ENCODE measurements at places on chromosomes 2 and 18.

DNA sequence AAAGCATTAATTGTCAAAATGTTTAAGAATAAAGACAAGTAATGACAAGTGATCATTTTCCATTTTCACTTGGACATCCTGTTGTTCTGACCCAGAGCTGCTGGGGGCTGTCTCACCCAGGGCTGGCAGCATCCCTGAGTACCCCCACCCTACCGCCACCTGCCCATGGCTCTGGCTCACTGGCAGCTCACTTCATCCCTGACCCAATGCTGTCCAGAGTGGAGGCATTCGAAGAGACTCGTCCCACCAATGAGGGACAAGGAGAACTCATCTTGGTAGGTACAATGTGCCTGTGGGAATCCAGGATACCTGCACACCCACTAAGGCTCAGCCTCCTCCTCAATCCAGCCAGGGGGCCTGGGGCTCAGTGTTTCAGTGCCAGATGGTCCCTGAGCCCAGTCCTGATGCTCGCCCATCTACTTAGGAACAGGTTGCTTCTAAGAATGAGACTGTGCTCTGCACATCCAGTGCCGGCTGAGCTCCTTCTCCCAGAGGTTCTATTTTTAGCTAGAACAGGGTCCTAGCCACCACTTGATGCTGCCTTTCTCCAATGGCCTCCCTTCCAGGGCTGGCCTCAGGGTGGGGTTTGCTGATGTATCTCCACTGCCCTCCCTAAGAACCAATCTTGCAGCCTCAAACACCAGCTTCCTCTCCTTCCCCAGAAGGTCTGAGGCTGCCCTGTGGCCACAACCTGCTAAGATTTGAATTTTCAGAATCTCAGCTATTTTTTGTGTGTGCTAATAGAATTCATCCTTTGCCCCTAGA is 53.7 kb downstream of the ADD2 start:
- no peak for DNase-seq

GRCh38 chr2:144270951-144271350 is 249.0 kb downstream of the ZEB2 start:
- no peak for DNase-seq

DNA sequence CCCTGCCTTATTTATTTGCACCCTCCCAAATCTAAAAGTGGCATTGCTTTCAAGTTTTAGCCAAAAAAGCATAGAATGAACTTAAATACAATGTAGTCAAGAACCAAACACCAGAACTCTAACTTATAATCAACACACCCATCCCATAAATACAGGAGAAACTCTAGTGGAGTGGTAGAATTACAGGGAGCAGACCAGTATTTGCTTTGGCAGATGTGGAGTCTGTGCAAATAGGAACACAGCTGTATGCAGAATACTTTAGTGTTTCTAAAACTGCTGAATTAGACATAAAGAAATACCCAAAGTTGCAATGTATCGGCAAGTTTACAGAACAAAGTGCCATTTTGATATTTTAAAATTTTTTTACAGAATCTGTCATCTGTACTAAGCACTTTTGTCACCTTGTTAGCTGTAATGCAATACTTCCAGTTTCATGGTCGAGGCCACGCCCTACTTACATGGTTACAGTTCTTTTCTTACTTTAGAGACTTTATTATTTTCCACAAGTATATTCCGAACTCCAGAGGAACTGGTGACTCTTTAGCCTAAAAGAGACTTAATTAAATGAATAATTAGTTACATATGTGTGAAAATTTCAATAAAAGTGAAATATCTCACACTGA is 23.7 kb upstream of the COL5A2 start:
- no peak for DNase-seq

- DNase-seq, result no peak
Measured at GRCh38 chr18:37452015-37452414, 113.6 kb downstream of the CELF4 start.

DNA sequence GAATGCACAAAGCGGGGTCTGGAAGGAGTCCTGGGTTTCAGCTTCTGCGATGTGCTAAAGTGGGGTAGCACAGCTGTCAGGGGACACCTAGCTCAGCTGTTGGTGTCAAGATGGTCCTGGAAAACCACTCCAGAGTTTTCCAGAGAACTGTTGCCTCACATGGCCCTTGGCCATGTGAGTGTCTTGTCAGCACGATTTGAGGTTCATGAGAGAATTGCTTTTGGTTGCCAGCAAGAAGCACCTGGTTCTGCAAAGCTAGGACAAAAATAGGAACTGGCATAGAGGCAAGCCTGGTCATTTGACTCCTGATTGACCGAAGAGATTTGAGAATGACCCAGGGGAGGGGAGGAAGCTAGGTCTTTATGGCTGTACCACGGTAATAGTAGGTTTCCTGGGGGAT is 50.4 kb upstream of the CTLA4 start:
- no peak for DNase-seq

DNA sequence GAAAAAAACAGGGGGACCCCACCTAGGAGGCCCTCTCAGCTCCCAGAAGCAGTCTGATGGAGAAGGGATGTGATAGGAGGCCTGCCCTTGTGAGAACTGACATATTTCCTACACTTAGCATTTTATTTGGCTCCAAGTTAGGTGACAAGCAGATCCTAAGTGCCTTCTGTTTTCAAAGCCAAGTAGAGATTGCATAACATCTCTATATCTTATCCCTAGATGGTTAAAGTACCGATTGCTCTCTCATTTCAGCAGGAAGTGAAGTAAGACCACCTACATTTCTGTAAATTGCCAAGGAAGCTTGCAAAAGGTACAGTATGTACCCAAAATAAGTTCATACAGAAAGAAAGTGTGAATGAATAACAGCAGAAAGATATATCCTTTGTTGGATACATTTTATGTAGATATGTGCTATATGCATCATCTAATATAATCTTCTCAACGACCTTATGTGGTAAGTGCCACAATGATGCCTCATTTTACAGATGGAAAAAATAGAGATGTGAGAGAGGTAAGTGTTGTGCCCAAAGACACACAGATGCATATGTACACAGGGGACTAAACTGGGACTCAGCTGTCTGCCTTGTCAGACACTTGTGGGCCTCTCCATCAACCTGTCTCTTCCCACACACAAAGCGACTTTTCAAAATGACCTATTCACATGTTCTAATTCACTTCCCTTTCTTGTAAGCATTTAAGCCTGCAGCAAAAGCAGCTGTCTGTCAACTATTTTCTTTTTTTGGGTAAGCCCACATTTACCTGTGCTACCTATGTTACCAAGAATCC is 38.9 kb downstream of the DHRS9 start:
- no peak for DNase-seq

DNA sequence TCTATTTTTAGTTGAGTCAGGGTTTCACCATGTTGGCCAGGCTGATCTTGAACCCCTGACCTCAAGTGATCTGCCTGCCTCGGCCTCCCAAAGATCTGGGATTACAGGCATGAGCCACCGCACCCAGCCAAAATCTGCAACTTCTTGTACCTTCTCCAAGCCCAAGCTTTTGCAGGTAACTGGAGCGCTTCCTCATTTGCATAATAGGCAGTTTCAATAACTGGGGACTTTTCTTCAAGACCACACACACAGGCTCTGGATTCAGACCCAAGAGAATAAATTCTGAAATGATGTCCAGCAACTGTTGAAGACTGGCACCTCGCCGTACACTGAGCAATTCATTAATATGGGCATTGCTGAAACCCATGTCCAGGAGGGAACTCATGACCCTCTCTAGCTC is 2.8 kb downstream of the MTERF4 start:
- DNase-seq, result no peak

DNA sequence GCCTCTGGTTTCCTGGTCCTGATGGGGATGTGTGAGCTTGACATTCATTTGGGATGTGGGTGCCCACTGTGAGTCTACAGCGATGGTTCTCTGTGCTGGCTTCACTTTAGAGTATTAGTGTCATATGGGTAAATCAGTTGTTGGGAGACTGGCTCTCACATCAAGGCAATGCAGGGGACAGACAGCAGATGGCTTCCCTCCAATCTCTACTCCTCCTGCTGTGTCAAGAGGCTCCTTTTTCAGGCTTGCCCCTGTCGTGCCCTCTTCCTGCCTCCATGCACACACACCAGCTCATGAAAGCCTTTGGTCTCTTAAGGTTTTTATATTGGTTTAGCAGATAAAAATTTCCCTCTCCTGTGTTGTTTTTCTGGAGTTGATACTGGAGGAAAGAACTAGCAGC is 315.6 kb downstream of the RDH14 start:
- DNase-seq, result no peak

DNA sequence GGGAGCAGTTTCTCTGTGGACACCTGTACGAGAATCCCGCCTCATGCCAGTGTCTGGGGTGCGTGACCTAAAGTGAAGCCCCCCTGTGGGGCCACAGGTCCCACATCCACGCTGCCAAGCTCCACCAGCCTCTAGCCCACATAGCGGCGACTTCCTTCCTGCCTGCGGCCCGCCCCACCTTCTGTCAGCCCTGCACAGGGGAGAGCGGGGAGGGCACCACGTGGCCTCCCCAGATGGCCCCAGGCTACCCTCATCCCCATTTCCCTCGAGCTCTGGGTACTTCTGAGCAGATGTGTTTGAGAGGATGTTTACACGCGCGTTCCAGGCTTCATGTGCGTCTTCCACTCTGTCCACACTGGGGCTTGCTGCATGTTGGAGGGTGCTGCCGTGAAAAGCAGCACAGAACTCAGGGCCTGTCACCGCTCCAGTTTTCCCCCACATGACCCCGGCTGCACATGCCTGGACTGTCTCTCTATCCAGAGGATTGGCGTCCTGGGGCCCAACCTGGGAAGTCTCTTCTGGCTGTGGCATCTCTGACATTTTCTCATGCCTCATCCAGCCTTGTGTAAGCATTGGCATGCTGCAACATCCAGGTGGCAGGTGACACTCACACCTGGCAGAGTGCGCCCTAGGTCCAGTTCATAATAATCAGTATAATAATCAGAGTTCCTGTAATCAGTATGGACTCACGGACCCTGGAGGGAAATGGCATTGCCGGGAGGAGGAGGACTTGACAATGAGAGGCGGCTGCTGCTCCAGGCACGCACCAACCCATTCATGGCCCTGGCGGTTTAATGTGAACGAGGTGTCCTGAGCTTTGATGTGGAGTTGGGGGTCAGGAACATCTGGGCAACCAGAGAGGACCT is 146.3 kb upstream of the TWIST2 start:
- DNase-seq, result no peak

DNA sequence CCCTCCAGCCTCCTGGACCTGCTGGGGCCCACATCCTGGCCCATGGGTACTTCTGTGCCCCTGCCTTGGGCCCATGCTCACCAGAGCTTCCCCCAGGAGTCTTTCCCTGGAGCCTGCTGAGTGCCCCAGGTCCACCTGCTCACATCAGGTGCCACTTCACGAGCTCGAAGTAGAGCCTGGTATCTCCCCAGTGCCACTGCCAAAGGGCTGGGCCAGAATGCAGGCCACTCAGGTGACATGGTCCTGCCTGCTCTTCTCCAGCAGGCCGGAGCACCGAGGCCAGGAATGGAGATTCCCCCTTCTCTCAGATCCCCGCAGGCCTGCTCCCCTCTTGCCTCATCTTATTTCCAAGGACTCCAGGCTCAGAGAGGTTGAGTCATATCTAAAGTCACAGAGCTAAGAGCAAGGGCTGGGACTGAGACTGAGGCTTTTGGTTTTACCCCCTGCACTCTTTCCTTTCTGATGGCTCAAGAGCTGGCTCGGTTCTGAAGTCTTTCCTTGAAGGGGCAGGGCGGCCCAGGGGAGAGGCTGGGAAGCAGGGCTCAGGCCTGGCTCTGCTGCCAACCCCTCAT is 79.2 kb downstream of the HS1BP3 start:
- no peak for DNase-seq

DNA sequence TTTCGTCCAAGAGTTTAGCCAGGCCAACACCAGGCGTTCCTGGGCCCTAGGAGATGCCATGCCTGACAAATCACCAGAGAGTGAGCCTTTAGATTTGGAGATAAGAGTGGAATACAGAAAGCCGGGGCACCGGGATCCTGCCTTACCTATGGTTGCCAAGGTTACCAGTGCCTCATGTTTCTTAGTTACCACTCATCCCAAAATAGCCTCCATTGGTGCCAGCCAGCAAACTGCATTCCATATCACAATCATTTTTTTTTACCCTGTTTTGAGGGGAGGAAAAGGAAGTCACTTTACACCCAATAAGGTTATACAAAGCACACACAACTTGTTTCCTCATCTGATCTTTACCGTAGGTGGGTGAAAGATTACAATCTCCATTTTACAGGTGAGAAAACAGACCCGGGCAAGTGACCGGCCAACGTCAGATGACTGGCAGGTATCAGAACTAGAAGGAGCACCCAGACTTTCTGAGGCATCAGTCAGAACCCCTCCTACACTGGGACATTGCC is 48.3 kb upstream of the PDIA6 start:
- DNase-seq, result no peak

- no peak for DNase-seq
Measured at GRCh38 chr2:236545814-236546480, 23.7 kb upstream of the ACKR3 start.

DNA sequence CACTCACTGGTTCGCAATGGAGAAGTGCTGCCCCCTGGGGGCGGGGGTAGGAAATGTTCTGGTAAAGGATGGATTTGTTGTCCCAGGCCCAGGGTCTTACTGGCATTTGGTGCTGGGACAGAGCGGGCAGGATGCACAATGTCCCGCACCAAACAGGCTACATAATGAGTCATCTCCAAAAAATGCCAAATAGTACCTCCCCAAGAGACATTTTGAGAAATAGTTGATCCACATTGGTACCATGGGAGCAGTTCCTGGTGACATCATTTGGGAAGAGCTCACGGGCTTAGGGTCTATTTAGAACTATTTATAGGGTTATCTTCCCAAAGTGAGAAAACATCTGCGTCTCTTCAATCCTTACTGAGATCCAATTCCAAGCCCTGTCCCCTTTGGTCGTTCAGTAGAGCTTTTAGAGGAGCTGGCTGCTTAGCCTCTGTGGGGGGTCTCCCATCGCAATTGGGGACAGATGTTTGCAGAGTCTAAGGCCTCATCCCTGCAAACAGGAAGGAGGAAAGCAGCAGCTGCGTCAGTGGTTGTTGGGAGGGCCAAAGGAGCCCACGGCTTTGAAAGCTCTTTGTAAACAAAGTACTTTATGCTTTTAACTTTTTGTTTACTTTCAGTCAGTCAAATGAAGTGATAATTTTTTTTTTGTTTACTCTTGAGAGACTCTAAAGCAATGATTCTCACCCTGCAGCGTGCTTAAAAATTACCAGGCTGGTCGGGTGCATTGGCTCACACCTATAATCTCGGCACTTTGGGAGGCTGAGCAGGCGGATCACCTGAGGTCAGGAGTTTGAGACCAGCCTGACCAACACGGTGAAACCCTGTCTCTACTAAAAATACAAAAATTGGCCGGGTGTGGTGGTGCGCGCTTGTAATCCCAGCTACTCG is 49.3 kb downstream of the GREB1 start:
- DNase-seq, result peak; percentile 9

- DNase-seq, result no peak
Measured at GRCh38 chr2:71940695-71941094, 207.0 kb downstream of the CYP26B1 start.

- no peak for DNase-seq
Measured at GRCh38 chr2:150548527-150548926, 61.1 kb upstream of the RND3 start.

GRCh38 chr2:181646415-181646987 is 10.4 kb downstream of the CERKL start:
- DNase-seq, result no peak

- DNase-seq, result no peak
Measured at GRCh38 chr18:48413342-48413741, 4.2 kb upstream of the ZBTB7C start.
